Endothelial cell (in vitro differentiated cells): ENCODE measurements at places on chromosomes 11 and 22.

DNA sequence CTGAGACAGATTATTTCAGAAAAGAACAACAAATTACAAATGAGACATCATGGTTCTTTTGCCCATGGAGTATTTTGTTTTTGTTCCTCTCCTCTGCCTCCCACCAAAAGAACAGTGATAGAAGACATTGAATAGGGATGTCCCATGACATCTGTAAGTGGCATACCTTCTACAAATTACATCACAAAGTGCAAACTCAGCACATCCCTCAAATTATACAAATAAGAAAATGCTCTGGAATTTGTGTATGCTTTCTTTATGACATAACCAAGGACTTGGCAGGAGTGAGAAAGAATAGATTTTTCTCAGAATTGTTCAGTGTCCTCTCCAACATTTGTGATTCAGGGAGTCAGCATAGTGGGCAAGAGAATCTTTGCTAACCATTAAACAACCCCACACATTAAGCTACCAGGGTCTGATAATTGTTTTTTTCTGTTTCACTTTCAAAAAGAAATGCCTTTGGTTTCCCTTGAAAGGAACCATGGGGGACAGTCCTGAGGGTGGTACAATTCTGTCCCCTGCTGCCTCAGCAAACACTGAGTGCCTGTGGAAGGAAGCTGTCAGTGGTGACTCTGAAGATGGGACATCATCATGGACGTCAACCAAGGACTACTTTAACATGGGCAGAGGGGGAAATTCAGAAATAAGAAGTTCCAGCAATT, 430.3 kb downstream of the AASDHPPT start:
- DNase-seq = no peak

- no peak for DNase-seq
Measured at GRCh38 chr11:79253280-79253679, 187.6 kb downstream of the TENM4 start.

- DNase-seq = no peak
Measured at GRCh38 chr11:95086836-95087570, 2.6 kb upstream of the ENDOD1 start.

- no peak for DNase-seq
Measured at GRCh38 chr11:90120191-90120590, 14.3 kb upstream of the NAALAD2 start.

- DNase-seq = peak; percentile 94
Measured at GRCh38 chr22:30635273-30636225, at the start of gene SLC35E4. Gene SLC35E4 (plus strand): TSS chr22:30635781. CDS start chr22:30636451, 670 bp downstream.

- DNase-seq = no peak
Measured at GRCh38 chr11:113907152-113907551, 2.6 kb downstream of the HTR3B start.

- peak; percentile 33 for DNase-seq
Measured at GRCh38 chr11:130159657-130160497, at the start of gene ST14. Gene ST14 (plus strand): TSS chr11:130159782. CDS start chr11:130159980, 198 bp downstream.

- DNase-seq = no peak
Measured at GRCh38 chr22:17862646-17863181, 88.4 kb upstream of the BID start.

GRCh38 chr22:32752326-32752725, 49.2 kb upstream of the TIMP3 start:
- DNase-seq = no peak

DNA sequence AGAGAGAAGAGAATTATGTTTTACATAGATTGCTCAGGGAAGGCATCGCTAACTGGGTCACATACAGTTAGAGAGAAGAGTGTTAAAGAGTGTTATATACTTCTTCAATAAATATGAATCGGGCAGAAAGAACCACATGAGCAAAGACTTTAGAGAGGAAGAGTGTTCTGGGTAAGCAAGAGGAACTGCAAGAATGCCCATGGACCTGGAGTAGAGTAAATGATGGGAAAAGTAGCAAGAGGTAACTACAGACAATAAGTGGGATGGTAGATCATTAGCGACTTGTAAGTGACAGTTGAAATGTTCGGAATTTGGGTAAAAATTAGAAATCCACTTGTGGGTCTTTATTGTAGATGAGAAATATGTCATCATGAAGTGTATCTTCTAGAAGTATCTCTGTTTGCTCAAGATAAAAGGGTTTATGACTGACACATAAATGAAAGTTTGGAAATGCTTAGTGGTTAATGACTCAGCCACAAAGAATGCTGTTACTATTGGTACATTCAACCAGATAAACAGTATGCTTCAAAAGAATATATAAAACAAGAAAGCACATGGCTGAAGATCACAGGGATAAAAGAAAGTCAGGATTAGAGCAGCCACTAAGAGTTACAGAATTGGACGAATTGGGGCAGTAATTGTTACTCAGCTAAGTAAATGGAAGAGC, 229.3 kb downstream of the CASP12 start:
- no peak for DNase-seq

DNA sequence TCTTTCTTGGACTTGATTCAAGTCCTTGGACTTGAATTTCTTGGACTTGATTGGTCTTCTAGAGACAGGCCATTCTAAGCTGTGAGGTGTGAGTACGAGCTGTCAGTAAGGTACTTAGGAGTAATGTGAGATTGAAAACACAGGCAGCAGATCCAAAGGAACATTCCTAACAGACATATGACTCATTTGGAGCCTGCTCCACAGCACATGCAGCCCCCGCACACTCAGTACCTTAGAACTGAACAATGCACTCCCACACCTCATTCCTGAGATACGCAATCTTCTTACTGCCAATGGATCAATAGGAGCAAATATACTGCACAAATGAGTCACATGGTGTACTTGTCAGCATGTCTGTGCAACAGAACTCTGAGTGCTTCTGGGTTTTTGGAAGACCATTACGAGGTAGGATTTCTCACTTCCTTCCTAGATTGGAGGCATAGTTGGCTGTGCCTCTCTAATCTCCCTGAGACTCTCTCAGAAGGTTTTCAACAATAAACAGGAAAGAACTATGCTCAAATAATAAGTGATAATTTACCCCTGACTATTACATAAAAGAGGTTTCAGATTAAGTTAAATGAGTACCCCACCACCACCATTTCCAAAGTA, 243.1 kb downstream of the KCNA4 start:
- DNase-seq = no peak

DNA sequence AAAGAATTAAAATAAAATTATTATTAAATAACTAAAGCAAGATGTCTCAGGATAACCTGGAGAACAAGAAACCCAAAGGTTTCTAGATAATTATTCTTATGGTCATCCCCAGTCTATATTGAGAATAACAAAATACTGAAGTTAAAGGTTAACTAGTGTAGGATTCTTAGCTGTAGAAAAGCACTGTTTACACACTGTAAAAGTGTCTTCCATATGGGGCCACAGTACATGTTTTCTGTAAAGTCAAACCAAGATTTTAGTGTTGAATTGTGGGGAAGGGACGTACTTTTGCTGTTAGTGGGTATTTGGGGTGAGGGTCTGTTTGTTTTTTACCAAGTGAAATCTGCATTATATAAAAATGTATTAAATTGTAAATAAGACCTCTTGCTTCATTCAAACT, 47.5 kb upstream of the SOX6 start:
- DNase-seq = no peak

GRCh38 chr11:31798057-31798553, 13.0 kb downstream of the PAX6 start:
- no peak for DNase-seq

GRCh38 chr11:1853376-1854131, 670 bp downstream of the LSP1 start:
- DNase-seq = no peak

DNA sequence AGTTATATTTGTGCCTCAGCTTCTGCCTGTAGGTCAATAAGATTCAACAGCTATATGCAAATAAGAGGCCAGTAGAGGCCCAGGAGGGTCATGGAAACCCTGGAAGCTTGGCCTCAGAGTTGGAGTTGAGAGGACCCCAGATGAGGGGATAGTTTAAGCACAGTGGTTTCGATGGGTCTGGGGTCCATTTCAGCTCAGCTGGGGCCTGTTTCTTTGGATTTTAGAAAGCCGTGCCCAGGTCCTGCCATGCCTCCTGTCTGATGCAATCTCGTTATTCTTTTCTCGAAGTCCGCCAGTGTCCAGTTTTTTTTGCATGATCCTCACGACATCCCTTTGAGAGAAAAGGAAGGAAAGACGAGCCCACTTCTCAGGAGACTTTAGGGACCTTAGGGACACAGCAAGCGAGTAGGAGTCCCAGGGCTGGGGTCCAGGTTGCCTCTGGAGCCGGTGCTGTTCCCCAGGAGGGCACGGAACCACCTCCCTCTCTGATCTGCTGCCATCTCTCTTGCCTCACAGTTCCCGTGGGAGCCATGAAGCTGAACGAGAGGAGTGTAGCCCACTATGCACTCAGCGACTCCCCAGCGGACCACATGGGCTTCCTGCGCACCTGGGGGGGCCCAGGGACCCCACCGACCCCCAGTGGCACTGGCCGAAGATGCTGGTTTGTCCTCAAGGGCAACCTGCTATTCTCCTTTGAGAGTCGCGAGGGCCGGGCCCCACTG, 2.6 kb upstream of the SMDT1 start:
- DNase-seq = no peak

DNA sequence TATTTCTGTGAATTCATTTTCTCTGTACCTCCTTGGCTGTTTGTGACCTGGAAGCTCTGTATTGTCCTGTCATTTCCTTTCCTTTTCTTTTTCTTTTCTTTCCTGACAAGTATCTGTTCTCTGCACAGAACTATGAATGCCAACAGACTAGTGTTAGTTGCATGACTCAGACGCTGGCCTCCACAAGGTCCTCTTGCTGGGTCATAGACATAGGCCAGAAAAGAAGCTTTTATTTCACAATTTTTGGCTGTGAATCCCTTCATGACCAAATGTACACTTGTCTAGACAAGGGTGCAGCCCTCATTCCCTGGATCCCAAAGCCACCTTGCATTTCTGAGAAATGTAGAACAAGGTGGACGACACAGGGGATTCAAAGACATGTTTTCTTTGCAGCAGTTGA, 104.1 kb upstream of the MTNR1B start:
- DNase-seq = no peak

DNA sequence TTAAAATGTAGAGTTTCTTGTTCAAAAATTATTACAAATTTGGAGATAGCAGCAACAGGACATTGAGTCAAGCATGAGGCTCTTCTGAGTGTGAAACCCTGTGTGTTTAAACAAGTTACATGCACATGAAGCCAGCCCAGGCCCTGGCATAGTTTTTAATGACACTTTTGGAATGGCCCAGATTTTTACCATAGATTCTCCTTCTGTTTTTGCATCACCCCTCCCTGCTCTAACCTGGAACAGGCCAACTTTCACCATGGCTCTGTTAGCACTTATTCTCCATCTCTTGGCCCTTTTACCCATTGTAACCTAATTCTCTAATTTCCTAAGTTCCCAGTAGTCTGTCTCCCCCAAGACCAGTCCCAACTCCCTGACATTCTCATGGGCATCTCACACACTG, 63.1 kb upstream of the PRSS23 start:
- no peak for DNase-seq

GRCh38 chr11:120612513-120613263, 101.1 kb downstream of the GRIK4 start:
- DNase-seq = no peak

DNA sequence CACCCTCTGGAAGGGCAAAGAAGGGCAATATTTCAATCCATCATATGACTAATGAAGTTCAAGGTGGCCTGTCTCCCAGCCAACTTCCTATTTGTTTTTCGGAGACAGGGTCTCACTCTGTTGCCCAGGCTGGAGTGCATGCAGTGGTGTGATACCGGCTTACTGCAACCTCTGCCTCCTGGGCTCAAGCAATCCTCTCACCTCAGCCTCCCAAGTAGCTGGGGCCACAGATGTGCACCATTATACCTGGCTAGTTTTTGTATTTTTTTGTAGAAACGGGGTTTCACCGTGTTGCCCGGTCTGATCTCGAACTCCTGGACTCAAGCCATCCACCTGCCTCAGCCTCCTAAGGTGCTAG, 13.4 kb downstream of the ABTB2 start:
- DNase-seq = no peak

DNA sequence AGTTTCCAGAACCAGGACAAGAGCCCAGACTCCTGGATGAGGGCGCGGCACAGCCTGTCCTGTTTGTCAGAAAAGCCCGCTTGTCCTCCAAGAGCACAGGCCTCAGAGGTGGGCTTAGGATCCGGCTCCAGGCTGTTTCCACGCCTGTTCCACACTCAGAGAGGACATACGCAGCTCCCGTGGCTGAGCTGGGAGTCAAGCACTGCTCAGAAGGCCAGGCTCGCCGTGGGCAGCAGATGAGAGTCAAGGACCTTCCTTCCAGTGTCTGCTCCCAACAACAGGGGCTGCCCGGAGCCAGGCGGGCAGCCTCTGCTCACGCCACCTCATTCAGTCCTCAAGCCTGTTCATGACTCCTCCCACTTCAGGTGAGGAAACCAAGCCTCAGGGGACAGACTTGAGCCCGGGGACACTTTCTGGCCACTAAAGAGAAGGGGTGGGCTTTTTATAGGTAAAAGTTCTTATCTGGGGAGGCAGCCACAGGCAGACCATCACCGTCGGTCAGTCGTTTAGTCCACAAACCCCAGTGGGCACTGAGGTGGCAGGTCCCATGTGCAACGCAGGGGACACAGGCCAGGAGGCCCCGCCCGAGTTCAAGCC, 3.8 kb downstream of the CYB5R3 start:
- no peak for DNase-seq

DNA sequence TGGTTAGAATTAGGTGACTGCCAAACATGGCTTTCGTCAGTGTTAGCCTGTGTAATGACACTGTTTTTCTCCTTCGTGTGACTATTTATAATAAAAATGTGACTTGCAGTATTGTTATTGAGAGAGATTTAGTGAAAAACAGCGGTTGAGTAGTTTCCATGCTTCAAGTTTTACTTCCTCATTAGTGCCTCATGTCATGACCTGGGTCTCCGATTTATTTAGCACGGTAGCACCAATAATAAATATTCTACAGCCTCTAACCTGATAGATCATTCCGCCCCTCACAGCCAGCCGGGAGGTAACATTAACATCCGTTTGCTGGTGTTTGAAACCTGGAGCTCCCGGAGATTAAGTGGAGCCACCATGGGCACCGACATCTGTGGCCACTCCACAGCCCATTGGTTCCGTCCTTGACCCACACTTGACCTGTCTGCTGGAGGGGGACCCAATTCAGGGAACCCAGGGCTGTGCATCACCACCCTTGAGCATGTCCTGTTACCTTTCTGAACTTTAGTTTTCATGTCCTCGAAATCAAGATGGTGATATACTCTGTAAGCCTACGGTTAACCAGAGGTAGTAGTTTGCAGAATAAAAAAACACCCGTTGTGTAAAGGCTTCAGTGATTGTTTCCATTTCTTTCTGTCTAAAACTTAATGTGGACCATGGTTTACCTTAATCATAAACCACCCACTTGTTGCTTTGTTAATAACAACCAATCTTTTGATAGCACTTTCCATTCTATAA, 104.1 kb downstream of the ATXN10 start:
- DNase-seq = no peak
